Stimulated activated CD4-positive, alpha-beta T cell treated with anti-CD3 and anti-CD28 coated beads, Interleukin-1b, Interleukin-23, amount 100 ng/mL, for 1 hour (primary cell): ENCODE measurements at places on chromosomes 7 and 10.

DNA sequence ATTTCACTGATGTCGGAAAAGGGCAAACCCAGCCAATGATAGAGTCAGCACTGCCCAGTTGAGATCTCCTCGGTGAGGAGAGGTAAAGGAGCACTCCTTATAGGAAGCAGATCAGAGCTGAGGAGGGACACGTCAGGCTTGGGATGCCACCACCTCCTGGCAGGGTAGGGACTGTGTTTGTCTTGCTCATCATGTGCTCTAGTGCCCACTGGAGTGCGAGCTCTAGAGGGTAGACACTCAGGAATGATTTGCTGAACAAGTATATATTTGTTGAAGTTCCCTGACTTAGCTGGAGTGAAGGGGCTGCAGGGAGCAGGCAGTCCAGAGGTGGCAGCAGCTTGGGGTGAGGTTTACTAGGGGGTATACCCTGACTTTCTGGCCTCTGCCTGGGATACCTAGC lies 146.5 kb downstream of the NOC3L start:
- no peak for DNase-seq

DNA sequence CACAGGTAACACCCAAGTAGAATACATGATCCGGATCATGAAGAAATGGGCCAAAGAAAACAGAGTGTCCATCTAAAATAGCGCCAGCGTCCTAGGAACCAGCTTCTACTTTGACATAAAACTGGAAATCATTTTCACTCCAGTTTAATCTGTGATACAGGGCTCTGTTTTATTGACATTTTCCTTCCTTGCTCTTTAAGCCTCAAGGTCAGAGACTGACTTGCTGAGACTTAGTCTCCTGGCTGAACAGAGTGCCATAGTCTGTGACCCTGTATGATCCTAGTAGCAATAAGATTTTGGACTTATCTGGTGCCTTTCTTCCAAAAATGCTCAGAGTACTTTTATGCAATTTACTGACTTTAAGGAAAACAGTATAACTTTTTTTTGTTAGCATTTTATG lies 41.7 kb upstream of the UBN2 start:
- no peak for DNase-seq

DNA sequence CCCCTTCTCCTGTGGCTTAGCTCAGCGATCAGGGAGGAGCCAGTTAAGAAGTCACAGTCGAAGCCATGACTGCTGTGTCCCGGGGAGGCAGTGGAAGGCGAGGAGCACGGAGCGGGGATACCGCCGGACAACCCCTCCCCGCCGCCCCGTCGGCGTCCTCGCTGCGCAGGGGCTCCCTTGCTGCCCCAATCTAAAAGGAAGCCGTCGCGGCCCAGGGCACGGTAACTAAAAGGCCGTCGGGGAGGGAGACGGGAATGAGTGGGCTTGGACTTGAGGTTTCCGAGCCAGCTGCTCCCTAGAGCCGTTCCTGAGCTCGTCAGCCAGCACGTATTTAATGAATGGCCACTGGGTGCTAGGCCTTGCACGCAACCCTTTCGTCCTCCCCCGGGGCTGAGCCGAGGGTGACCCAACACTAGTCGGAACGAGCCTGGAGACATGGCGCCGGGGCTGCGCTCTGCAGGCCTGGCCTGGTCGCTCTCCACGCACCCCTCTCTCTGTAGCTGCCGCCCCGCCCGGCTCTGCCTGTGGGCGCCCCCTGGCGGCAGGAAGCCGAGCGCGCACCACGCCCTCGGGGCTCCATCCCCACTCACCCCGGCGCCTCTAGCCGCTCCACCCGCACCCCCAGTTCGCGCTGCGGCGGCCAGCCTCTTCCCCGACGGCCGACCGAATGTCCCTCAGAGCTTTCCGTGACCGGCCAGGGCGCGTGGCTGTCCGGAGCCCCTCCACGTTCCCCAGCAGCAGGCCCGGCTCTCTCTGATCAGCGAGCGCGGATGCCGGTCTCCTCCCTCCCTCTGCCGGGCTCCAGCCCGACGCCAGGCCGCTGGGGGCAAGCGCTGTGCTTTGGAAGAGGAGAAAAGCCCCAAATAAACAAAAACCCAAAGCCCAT lies 29.3 kb upstream of the KCNK18 start:
- no peak for DNase-seq

- DNase-seq = no peak
Measured at GRCh38 chr7:538764-539685, 19.4 kb upstream of the PDGFA start.

GRCh38 chr10:126909147-126909546 lies 3.9 kb downstream of the DOCK1 start:
- no peak for DNase-seq

- no peak for DNase-seq
Measured at GRCh38 chr7:135964274-135964673, 12.9 kb downstream of the MTPN start.

DNA sequence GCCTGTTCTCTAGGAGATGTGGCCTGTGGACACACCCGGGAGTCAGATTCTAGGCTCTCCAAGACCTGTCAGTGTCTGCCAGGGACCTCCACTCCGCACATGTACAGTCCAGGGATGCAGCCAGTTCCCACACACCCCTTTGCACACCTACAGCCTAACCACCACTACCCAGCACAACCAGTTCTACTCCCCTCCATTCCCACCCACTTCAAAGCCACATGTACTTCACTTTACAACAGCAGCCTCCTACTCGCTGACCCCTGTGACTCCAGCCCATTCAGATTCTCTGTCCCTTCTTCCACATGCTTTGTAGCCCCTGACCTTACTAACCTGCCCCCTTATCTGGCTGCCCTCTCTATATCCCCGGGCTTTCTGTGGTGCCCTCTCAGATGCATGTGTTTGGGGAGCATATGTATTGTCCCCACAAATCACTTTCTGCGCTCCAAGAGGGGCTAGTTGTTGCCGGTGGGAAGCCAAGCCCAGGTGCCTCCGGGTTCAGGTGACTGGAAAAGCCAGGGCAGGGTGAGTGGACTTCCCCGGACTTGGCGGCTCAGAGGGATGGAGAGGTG lies 7.2 kb downstream of the LBX1 start:
- DNase-seq = no peak

DNA sequence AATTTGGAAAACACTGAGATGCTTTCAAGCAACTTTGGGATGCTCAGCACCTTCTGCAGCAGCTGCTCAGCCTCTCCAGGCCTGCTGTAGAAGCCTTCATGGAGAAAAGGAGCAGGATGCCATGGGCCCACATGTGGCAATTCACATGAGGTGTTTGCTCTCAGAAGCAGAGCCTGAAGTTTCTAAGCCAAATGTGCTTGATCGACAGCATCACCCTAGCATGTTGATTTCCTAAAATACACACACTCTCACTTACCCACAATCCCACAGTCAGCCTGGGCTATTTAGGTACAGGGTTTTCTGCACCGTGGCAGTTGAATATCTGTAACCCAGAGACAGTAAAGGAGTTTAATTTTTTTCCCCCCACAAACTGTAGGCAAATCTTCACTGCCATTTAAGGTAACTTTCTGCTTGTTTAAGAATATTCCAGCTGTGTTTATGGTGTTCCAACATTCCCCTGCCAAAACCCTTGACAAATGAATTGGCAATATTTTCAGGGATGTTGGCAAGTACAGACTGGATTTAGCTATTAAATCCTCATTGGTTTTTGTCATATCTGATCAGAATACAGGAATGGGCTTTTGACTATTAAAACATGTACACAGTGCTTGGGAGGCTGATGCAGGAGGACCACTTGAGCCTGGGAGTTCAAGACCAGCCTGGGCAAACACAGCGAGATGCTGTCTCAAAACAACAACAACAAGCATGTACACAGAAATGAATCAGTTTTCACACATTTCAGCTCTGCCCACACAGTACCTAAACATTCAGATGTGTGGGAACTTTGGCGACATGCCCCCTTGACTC lies 244.2 kb downstream of the CELF2 start:
- no peak for DNase-seq

DNA sequence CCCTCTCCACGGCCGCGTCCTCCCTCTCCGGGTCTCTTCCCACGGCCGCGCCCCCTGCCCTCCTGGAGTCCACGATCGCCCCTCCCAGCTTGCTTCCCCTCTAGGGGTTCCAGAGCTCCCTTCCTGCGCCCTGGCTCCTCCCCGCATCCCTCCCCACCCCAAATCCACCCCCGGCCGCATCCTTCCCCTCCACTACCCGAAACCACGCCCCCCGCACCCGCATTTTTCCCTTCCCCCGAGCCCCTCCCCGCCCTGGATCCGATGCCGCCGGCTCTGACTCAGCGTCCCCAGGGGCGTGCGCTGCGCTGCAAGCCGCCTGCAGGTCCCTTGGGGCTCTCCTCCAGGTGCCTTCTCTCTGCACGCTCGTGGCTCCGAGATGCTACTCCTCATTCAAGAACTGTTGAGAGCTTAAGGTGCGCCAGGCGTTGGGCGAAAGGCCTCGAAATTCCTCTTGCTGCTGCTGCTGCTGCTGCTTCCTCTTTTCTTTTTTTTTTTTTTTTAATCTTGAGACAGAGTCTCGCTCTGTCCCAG lies 372 bp upstream of the TMEM130 start:
- DNase-seq = peak; percentile 61

DNA sequence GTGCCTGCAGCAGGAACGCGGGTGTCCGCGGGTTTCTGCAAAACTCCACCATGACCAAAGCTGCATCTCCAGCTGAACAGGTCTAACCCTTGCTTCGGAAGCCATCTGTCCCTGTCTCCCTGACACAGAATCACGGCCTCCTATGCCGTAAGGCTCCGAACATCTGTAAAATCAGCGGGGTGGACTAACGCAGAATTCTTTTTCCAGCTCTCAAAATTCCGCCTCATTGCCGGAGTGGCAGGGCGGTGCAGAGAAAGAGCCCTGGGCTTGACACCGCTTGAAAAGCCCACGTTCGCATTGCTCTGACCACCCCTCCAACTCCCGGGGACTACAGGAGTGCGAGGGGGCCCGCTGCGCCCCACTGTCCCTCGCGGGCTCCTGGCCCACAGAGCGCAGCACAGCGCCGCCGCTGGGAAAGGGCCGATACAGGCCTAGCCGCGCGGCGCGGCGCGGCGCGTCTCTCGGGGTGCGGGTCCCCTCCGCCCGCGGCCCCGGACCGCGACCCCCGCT lies 409 bp downstream of the DNMBP start:
- no peak for DNase-seq

DNA sequence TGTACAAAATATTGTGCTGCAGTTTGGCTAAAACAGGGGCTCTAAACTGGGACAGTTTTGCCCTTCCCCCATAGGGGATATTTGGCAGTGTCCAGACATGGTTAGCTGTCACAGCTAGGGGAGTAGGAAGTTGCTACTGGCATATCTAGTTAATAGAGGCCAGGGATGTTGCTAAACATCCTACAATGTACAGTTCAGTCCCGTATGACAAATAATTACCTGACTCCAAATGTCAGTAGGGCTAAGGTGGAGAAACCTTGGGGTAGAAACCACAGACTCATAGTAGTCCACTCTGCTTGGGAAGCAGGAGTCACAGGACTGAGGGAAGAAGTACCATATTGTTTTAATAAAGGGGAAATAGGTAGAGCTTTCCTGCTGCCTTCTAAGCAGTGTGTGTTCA lies 39.8 kb downstream of the WBP1L start:
- no peak for DNase-seq

- DNase-seq = no peak
Measured at GRCh38 chr7:133461421-133461820, 208.5 kb downstream of the EXOC4 start.

GRCh38 chr7:82105463-82105862 lies 335.6 kb upstream of the HGF start:
- DNase-seq = no peak

DNA sequence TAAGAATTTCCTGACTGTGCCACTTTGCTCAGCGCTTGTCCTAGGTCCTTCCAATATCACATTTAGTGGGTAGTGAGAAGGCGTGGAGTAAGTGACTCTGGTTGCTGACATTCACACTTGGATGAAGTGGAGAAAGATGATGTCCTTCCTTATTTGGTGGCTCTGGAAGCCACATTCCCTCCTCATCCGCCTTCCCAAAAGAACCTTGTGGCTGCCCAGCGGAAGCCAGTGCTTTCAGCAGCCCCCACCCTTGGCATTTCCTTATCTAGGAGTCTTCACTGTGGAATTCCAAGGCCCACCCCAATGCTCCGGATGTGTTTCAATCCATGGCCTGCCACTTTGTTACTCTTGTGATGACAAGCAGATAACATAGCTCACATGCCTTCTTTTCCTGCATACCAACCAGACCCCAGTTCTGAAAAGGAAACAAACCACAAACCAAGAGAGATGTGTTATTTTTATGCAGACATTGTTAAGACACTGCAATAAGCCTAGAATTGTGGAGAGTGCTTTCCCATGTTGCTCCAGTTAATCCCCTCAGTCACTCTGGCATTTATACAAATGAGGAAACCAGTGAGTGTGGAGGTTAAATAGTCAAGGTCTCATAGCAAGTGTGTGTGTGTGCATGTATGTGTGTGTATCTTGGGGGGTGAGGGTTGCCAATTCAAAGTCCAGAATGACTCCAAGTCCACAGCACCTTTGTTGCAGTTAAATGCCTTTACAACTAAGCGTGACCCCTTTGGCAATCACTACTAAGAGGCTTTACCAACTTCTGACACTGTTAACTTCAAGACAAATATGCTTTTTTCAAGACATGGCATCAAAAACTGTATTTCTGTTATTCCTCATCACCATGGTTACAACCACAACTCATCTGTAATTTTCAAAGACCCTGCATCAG lies 10.3 kb upstream of the ANKRD1 start:
- no peak for DNase-seq

GRCh38 chr10:47225219-47225927 lies 74.6 kb upstream of the GDF10 start:
- DNase-seq = no peak

GRCh38 chr7:46320956-46321355 lies 399.9 kb upstream of the IGFBP3 start:
- DNase-seq = no peak

DNA sequence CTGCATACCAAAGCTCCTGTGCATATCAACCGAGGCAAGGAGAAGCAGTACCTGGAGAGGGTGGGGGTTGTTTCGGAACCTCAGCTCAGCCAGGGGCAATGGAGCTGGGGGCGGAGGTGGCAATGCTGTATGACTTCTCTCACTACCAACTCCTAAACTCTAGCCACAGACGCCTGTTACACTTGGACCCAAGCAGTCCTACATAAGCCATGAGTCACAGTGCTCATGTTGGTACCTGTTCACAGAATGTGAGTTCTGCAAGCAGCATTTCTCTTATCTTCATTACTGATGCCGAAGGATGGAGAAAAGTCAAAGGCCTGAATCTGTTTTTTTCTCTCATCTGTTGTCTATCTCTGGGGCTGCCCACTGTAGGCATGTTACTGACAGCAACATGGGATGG lies 3.2 kb upstream of the RAB18 start:
- no peak for DNase-seq

GRCh38 chr10:114642729-114643128 lies 15.3 kb downstream of the ABLIM1 start:
- no peak for DNase-seq

- no peak for DNase-seq
Measured at GRCh38 chr10:10772411-10772810, 245.3 kb upstream of the CELF2 start.

- no peak for DNase-seq
Measured at GRCh38 chr7:39480901-39481300, 85.3 kb upstream of the YAE1 start.

DNA sequence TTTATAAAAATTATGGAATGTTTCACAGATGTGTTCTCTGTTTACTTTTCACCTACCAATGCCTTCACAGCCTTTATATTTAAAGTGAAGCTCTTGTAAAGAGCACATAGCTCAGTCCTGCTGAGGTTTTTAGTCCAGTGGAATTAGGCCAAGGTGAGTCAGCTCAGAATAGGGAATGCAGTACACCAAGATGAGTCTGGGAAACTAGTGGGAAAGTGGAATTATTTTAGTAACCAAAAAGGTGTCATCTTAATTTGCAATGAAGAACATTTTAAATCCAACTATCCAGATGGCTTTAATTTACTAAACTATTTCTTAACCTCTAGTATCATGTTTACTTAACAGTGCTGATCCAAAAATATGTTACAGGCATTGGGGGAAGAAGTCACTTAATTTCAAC lies 236.3 kb upstream of the CTBP2 start:
- DNase-seq = no peak
